ENCODE measurements at places on chromosomes 7 and 10.

- no peaks in the 10 kb centered on the region for H3K36me3 ChIP-seq
- no peak for DNase-seq
- H3K27ac ChIP-seq = no peak overlapping the region
- peak overlapping the region; percentile 23 for H3K4me3 ChIP-seq
- H3K4me1 ChIP-seq = no peaks in the 10 kb centered on the region
- peaks cover 84% of the 10 kb centered on the region for H3K27me3 ChIP-seq
Measured at GRCh38 chr7:157961731-157962457, 625.1 kb downstream of the DNAJB6 start.

GRCh38 chr10:48377751-48378530, 71.5 kb downstream of the MAPK8 start:
- H3K4me3 ChIP-seq = no peak overlapping the region
- H3K36me3 ChIP-seq = peaks cover 3% of the 10 kb centered on the region
- peaks cover 17% of the 10 kb centered on the region for H3K4me1 ChIP-seq
- no peaks in the 10 kb centered on the region for H3K27me3 ChIP-seq
- no peak for DNase-seq

DNA sequence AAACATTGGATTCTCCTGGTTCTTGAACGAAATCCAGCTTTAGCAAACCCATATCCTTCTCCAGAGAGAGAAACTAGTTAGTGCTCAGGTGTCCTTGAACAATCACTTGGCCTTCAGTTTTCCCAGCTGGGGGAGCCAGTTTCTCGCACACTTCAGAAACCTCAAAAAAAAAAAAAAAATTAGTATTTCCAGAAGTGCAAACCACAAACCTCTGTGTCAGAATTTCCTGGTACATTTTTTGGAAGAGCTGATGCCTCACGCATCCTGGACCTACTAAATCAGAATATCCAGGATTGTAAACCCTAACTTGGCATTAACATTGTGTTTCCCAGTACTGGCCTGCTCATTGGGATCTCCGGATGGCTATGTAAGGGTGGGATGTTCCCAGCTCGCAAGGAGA, 143.4 kb upstream of the EGR2 start:
- no peak overlapping the region for H3K4me3 ChIP-seq
- H3K4me1 ChIP-seq = peaks cover 3% of the 10 kb centered on the region
- DNase-seq = no peak

DNA sequence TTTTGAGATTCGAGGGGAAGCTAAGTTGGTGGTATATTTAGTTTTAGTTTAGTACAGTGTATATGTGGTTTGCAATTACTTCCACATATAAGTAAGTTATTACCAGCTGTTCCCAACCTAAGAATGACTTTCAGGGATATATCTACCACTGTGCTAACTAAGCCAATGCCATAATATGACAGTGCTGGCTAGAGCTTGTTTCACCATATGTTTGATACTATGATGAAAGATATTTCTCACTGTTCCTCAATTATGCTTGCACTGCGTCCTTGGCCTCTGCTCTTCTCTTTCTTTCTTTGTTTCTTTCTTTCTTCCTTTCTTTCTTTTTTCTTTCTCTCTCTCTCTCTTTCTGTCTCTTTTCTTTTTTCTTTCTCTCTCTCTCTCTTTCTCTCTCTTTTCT, 113.8 kb upstream of the SKAP2 start:
- H3K4me1 ChIP-seq = no peaks in the 10 kb centered on the region
- no peak overlapping the region for H3K27ac ChIP-seq

DNA sequence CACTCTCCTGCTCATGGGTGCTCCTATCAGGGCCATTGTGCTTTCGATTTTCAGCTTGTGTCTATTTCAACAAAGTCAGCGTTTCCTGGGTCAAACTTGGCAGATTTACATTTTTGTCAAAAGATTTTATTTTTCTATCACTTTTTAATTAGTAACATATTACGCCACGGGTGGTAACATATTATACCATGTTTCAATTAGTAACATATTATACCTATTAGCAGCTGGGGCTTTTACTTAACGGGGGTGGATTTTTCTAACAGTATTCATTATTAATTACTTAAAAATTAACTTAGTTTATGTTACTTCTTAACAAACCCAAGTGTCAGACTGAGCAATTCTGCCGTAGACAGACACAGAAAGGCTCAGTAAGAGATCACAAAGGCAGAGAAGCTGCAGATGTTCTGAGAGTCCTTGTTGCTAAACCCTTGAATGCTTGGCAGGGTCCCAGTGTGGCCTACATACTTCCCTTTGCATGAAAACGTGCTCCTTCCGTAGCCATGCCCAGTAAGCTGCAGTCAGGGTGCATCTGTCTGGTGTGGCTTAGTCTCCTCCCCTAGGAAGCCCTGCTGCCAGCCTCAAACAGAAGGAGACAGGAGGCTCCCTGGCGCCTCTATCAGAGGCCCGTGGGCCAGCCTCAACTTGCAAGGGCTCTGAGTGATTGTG, 263.1 kb upstream of the CXCL12 start:
- no peak overlapping the region for H3K27ac ChIP-seq
- no peak overlapping the region for H3K4me3 ChIP-seq
- no peaks in the 10 kb centered on the region for H3K27me3 ChIP-seq
- H3K36me3 ChIP-seq = no peaks in the 10 kb centered on the region
- H3K4me1 ChIP-seq = peaks cover 12% of the 10 kb centered on the region

DNA sequence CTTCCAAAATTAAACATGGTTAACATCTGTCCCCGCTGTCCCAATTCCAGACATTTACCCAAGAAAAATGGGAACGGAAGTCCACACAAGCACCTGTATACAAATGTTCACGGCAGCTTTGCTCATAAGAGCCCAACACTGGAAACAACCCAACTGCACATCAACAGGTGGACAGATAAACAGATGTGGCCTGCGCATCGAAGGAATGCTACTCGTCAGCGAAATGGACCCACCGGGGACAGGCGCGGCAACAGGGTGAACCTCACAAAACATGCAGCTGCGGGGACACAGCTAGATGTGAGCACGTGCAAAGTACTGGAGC, 20.9 kb downstream of the GPR146 start:
- no peaks in the 10 kb centered on the region for H3K36me3 ChIP-seq
- peak overlapping the region; percentile 55 for H3K4me3 ChIP-seq
- peaks cover 25% of the 10 kb centered on the region for H3K4me1 ChIP-seq
- no peak overlapping the region for H3K27ac ChIP-seq
- no peak for DNase-seq
- H3K27me3 ChIP-seq = no peaks in the 10 kb centered on the region

- H3K27ac ChIP-seq = no peak overlapping the region
- DNase-seq = no peak
- H3K4me3 ChIP-seq = no peak overlapping the region
- H3K4me1 ChIP-seq = no peaks in the 10 kb centered on the region
- H3K27me3 ChIP-seq = no peaks in the 10 kb centered on the region
- no peaks in the 10 kb centered on the region for H3K36me3 ChIP-seq
Measured at GRCh38 chr10:56856569-56856968, 495.5 kb upstream of the ZWINT start.

GRCh38 chr10:30577048-30577447, 52.5 kb downstream of the LYZL2 start:
- no peaks in the 10 kb centered on the region for H3K36me3 ChIP-seq
- H3K4me3 ChIP-seq = no peak overlapping the region
- no peak for DNase-seq

- no peaks in the 10 kb centered on the region for H3K36me3 ChIP-seq
- H3K4me1 ChIP-seq = no peaks in the 10 kb centered on the region
- H3K4me3 ChIP-seq = no peak overlapping the region
- H3K27me3 ChIP-seq = no peaks in the 10 kb centered on the region
- no peak overlapping the region for H3K27ac ChIP-seq
Measured at GRCh38 chr10:26336979-26337378, 101.2 kb upstream of the APBB1IP start.

- no peaks in the 10 kb centered on the region for H3K27me3 ChIP-seq
- H3K27ac ChIP-seq = no peak overlapping the region
- peaks cover 12% of the 10 kb centered on the region for H3K4me1 ChIP-seq
- no peak for DNase-seq
Measured at GRCh38 chr10:10589540-10590303, 427.9 kb upstream of the CELF2 start.

DNA sequence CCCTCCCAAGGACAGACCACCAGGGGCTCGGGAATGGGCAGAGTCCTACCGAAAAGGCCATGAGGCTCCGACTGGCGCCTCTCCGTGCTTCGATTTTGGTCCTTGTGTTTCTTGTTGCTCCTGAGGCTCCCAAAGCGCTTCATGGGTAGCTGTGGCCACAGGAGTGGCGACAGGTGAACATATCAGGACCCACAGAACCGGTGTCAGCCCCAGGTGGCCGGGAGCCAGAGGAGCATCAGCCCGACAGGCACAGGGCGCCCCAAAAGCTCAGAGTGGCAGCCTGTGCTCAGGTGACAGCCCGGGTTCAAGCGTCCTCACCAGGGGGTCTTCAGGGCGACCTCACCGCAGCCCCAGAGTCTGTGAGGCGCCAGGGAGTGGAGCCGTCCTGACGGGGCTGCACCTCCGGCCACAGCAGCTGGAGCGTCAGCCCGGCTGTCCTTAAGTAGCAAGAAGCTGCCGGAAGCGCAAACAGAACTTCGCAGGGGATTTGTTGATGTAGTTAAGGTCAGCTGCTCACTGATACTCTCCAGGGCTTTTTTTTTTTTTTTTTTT, 141.0 kb downstream of the PRKAG2 start:
- peaks cover 57% of the 10 kb centered on the region for H3K4me1 ChIP-seq
- H3K27ac ChIP-seq = peak overlapping the region; percentile 91
- H3K36me3 ChIP-seq = no peaks in the 10 kb centered on the region
- H3K27me3 ChIP-seq = no peaks in the 10 kb centered on the region

DNA sequence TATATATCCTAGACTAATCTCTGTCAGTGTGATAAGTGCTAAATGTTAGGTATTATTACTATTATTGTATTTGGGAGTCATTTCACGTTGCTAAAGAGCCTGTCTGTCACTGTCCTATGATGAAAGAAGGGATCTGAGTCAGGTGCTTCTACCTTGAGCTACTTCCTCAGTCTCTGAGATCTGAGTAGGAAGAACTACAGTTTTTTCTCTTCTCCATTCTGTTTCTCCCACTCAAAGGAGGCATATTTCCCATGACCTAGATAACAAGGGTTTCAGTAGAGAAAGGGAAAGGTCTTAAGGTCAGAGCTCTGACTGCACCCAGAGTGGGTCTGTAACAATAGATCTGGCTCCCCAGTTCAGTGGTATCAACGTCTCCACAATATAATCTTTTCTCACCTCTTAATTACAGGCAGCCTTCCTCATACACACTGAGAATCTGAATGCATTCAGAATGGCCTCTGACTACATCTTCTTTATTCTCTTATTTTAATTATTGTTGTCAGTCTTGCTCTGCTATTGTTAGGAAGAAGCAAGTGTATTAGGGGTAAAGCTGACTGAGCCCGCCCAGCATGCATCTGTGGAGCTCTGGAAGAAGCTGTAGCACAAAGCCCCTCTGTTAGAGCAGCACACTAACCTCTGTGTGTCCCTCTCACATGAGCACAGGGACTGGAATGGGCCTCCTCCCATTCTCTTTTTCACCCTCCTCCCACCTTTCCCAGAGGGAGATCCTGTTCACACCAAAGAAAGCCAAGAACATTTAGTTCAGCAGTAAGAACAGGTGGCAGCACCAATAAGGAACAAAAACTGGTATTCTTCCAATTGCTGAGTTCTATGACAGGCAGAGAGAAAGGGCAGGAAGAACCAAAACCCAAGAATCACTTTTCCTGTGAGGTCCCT, 38.1 kb downstream of the USP54 start:
- H3K36me3 ChIP-seq = no peaks in the 10 kb centered on the region
- no peak overlapping the region for H3K4me3 ChIP-seq
- no peaks in the 10 kb centered on the region for H3K27me3 ChIP-seq
- peaks cover 27% of the 10 kb centered on the region for H3K4me1 ChIP-seq

- no peaks in the 10 kb centered on the region for H3K36me3 ChIP-seq
- DNase-seq = no peak
- H3K4me1 ChIP-seq = peaks cover 48% of the 10 kb centered on the region
- peak within 1 kb of the TSS; percentile 89 for H3K27ac ChIP-seq
Measured at GRCh38 chr7:44325201-44325671, at the start of gene CAMK2B. Gene CAMK2B (minus strand): TSS chr7:44325594. CDS start chr7:44325421, 173 bp downstream.

DNA sequence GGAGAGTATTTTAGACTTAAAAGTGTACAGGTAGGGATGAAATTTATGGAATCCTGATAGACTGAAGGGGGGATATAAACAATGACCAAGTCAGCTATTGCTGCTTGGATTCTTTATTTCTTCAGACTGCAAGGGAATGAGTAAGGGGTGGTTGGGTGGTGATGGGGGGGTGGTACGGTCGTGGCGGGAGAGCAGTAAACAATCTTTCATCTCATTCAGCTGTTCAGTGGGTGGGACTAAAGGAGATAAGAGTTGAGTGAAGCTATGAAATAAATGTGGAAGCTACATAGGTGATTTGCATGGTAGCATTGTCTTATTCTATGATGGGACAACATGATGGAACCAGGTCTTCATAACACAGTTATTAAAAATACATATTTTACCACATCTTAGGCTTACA, 1.8 kb downstream of the SEPTIN7 start:
- H3K4me1 ChIP-seq = peaks cover 79% of the 10 kb centered on the region
- peak overlapping the region; percentile 98 for H3K27ac ChIP-seq
- H3K4me3 ChIP-seq = peak overlapping the region; percentile 95
- no peak for DNase-seq

- no peaks in the 10 kb centered on the region for H3K36me3 ChIP-seq
- no peaks in the 10 kb centered on the region for H3K27me3 ChIP-seq
- no peak overlapping the region for H3K4me3 ChIP-seq
- H3K27ac ChIP-seq = peak overlapping the region; percentile 22
- DNase-seq = no peak
- H3K4me1 ChIP-seq = peaks cover 39% of the 10 kb centered on the region
Measured at GRCh38 chr7:2100278-2101208, 132.2 kb downstream of the MAD1L1 start.

DNA sequence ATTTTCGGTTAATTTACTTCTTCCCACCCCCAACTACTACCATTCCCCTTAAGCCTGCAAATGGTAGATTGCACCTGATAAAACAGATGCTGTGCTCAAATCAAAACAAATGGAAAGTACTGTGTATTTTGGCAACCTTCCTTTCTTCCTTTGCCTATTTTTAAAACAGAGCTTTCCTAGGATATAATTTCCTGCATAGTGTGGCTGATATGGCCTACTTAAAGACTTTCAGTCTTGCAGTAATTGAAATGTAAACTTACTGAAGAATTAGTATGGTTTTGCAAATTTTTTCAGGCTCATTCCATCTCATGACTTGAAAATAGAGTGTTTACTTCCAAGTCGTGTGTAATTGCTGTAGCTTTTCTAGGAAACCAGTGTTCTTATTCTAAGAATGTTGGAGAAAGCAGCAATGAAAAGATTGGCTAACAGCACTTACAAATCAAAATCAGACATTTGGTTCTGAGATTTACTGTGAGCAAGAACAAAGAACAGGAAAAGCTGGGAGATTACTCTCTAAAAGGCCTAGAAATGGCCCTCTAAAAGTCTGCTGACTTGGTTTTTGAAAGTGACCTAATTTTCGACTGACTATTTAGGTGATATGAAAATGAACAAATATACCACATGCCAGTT, 52.0 kb downstream of the REEP3 start:
- H3K4me3 ChIP-seq = peak overlapping the region; percentile 7
- H3K36me3 ChIP-seq = peaks cover 11% of the 10 kb centered on the region
- no peak for DNase-seq
- H3K27ac ChIP-seq = peak overlapping the region; percentile 77
- no peaks in the 10 kb centered on the region for H3K27me3 ChIP-seq
